Posterior cingulate gyrus (tissue), 11 donors: ENCODE measurements at places on chromosomes 6 and 20.

DNA sequence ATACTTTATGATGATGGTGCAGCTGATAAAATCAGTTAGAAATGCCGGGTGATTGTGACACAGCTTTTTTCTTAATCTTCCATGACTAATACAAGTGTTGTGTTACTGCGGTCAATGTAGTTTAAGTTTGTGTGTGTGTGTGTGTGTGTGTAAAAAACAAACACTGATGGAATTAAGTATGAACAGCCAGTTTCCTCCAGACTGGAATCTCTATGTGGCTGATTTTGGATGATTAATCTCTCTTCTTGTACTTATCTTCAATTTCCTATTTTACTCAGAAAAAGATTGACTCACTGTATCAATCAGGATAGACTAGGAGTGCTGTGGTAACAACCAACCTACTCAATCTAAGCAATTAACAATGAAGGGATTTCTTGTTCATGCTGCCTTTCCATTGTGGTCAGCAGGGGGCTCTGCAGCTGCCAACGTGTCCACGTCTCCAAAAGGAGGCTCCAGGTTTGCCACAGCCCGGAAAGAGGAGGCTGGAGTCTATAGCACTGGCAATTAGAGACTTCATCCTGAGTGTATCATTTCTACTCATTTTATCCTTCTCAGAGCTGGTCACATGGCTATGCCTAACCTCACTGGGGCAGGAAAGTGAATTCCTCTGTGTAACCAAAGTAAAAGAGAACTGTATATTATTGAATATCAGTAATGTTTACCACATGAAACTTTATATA, 107.7 kb downstream of the CD109 start:
- no peak for DNase-seq

- DNase-seq = no peak
These were observed 51.9 kb downstream of the HIVEP2 start for GRCh38 chr6:142893088-142893487.

GRCh38 chr20:41655962-41656618, 37.9 kb upstream of the CHD6 start:
- DNase-seq = no peak

DNA sequence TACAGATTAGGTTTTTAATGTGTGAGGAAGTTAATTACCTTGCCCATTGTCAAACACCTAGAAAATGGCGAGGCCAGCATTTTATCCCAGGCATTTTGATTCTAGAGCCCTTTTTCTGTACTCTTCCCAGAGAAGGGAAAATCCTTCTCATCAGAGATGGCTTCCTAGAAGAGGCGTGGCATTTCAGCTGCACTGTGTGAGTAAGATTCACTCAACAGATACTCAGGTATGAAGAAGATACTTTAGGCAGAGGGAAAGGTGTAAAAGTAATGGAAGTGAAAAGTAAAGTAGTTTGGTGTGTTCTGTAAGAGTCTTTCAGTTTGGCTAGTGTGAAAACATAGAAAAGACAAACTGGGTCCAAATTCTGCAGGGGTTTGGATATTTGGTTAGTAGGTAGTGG, 113.8 kb downstream of the MAP3K4 start:
- DNase-seq = no peak

GRCh38 chr6:47203266-47203937, 106.3 kb downstream of the TNFRSF21 start:
- no peak for DNase-seq

DNA sequence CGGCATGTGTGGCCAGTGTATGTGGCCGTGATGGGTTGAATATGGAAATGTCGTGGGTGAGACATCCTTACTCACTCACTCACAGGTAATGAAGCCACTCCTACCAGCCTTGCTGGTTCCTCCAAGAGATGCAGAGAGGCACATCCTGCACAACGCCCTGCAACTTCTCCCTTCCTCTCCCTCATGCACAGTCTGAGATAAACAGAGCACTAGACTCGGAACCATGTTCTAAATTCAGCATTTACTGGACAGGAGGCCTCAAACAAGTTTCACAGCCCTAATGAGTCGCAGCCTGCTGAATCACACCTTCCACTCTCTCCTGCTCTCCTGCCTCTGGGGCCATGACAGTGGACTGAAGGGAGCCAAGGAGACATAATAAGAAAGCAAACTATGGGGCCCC, 91.2 kb downstream of the ISM1 start:
- no peak for DNase-seq

GRCh38 chr20:42267793-42268384, 649.7 kb upstream of the CHD6 start:
- DNase-seq = no peak

GRCh38 chr6:44045672-44046015, 81.6 kb downstream of the MRPL14 start:
- DNase-seq = peak; percentile 78

DNA sequence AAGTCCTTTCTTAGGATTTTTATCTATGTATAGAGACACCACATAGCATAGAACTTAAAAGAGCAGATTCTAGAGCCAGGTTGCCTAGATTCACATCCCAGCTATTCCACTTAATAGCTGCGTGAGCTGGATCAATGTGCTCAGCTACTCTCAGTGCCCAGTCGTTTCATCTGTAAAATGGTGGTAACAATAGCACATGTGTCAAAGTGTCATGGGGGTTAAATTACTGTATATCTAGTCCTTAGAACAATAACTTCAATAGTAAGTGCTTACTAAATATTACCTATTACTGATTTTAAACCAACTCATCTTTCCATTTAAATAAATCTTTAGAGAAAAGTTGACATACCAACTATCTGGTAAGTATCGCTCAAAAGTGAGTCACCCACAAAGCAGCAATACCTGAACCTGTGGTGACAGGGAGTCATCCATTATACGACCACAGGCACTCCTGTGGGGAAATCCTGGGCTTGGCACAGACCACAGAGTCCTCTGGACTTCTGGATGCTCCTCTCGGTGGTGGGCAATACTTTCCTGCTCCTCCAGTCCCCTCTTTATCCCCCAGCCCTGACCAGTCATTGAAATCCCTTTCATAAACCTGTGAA, 154.8 kb downstream of the PDSS2 start:
- DNase-seq = no peak

DNA sequence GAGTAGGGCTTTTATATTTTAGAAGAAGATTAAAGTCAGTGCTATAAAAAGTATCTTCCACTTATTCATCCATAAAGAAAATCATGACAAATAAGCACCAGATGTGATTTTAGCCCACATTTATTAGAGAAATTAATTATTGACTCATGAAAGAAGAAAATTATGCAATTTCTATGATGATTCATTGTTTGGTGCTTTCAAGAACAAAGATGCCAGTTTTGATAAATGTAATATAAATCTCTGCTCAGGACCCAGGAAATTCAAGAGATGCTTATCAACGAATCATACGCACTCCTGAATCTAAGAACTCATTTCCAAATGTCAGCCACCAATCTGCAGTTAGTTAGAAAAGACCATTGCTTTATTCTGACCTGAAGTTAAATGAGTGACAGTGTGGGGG, 211.4 kb downstream of the ARHGAP18 start:
- DNase-seq = no peak

DNA sequence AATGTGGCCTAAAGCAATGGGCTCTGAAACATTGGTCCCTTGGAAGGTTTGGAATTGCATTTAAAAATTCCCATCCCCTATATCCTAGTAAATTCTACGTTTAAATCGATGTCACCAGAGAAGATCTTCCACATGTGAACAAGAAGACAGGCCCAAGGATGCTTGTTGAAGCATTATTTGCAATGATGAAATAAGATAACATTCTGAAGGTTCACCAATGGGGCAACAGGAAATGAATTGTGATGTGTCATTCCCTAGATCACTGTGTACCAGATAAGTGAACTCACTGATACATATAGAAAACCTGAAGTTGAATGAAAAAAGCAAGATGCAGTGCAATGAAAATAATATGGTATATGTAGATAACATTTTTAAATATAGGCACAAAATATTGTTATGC, 464.3 kb upstream of the BTBD3 start:
- DNase-seq = no peak

GRCh38 chr6:6821639-6822261, 233.2 kb downstream of the LY86 start:
- DNase-seq = no peak

GRCh38 chr6:352896-353470, 38.6 kb upstream of the IRF4 start:
- DNase-seq = no peak

DNA sequence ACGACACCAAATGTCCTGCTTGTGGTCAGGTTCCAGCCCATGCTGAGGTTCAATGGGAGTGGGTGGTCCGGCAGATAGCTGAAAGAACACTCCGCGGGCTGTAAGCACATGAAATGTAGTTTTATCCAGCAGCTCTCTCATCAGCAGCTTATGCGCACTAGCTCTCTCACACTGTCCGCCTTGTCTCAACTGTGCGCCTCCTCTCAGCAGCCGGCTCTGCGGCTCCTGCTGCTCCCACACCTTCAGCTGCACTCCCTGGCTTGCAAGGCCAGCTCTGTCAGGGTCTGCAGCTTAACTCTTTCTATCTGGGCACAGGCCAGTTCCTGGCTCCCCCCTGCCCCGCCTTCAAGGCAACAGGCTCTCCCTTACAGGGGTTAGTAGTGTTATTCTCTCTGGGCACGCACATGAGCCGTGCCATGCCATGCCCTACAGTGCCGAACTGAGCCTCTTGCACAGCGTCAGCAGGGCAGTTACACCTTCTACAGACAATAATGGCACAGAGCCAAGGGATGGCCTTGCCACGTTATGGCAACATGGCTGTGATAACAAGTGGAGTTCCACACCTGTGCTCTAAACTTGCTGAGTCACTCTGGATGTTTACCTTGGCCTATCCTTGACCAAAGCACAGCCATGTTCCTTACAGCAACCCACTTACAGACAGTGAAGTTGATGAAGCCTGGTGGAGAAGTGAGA, 84.0 kb upstream of the LRFN2 start:
- no peak for DNase-seq
